ENCODE measurements at places on chromosomes 3 and 15.

GRCh38 chr3:109995377-109995776 is 658.0 kb upstream of the DPPA4 start:
- no peak for DNase-seq

- DNase-seq = no peak
Observed at GRCh38 chr15:77143616-77144015, 72.7 kb upstream of the TSPAN3 start.

DNA sequence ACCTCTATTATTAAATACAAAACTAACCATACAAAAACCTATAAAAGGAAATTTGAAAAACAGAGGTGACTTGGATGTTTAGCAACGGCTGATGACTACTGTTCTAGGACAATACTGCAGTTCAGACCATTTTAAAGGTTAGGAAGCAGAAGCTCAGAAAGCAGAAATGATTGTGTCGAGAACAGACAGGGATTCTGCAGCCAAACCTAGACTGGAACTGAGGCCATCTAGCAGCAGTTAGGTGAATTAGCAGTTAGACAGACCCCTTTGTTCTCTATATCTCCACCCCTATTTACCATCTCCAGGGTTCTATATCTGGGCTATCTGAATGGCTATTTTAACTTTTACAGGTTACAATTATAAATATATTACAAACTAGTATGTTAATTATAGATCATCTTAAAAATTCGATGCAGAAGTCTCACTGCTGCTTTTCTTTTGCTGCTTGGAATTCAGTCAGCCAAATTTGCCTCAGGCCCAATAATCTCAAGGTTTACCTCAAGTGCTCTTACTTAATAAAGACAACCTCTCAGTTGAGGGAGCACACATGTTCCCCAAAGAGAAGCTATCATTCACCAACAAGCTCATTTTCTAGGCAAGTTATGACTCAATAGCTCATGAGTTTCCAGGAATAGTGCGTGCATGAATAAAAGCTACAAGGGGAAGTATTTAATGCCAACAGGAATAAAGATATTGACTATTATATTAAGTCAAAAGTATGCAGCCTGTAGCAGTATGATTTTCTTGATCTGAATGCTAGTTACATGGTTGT is 9.3 kb upstream of the IL1RAP start:
- DNase-seq = no peak

GRCh38 chr3:11386465-11387113 is 114.4 kb downstream of the ATG7 start:
- no peak for DNase-seq

GRCh38 chr3:123595396-123596180 is 10.7 kb upstream of the HACD2 start:
- DNase-seq = no peak

DNA sequence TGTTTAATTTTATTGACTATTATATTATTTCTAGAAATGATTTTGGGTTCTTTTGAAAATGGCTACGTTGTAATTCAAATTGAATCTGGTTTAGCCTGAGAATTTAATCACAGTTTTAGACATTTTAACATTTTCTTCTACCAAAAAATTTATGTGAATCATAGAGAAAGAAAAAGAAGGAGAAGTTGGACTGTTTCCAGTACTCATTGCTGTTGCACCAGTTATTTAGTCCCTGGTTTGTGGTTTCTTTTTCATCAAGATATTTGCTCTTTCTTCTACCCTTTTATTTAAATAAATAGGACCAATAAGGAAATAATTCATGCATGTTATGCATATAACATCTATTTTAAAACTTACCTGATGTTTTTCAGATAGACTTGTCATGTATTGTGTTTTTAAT is 1337.1 kb downstream of the ROBO1 start:
- no peak for DNase-seq

DNA sequence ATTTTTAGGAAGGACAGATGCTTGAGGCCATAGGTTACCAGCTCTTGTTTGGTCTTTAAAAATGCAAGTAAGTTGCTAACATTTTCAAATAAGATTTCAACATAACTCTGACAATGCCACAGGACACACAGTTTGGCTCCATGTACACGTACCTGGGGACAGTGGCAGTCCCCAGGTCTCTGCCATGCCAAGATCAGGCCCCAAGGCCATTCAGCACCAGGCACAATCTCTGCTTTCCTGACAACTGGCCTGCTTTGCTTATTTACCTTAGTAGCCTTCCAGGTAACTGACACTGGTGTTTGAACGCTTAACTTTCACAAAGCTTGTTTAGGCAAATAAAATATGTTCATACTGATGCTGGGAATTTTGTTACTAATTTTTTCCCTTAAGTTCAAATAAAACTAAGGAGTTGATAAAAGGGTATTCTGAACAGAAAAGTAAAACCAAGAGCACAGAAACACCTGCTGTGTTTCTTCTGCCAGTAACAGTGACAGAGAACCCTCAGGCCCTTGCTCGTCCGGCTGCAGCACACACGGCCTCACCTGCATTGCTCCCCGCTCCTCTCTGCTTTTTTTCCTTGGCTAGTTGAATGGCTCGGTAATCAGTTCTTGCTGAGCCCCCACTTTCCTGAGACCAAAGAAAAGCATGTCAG is 16.5 kb downstream of the ZXDC start:
- DNase-seq = no peak

DNA sequence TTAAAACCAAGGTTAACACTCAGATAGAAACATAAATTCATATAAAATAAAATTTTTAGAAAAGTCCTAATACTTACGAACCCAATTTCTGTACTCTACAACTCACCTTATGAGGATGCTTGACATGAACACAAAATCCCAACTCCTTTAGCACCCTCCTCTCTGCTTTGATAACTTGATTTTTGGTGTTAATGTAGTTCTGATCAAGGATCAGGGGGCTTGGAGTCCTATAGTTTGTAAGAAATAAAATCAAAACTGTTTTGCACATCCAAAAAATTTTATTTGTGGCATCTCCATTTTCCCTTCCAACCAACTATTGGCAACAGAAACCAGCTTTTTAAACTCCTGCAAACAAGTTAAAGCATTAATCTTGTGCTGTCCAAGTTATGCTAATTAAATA is 7.0 kb downstream of the CCNL1 start:
- DNase-seq = no peak

DNA sequence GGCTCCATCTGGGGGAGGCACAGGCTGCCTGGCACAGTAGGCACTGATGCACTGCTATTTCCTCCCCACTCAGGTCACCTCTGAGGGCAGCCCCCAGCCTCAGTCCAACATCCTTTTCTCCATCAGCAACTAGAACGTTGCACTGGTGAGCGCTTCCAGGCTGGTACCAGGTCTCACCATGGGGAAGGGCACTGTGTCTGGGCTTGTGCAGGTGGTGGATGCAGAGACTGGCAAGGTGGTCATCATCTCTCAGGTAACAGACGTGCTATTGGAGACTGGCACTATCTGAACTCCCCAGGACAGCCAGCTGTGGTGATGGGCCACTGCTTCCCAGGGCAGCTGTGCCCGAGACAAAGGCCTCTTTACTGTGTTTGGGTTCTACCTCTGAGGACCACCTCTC is 8.3 kb upstream of the TXNRD3 start:
- DNase-seq = no peak

GRCh38 chr15:85559530-85559929 is 179.1 kb downstream of the AKAP13 start:
- no peak for DNase-seq

DNA sequence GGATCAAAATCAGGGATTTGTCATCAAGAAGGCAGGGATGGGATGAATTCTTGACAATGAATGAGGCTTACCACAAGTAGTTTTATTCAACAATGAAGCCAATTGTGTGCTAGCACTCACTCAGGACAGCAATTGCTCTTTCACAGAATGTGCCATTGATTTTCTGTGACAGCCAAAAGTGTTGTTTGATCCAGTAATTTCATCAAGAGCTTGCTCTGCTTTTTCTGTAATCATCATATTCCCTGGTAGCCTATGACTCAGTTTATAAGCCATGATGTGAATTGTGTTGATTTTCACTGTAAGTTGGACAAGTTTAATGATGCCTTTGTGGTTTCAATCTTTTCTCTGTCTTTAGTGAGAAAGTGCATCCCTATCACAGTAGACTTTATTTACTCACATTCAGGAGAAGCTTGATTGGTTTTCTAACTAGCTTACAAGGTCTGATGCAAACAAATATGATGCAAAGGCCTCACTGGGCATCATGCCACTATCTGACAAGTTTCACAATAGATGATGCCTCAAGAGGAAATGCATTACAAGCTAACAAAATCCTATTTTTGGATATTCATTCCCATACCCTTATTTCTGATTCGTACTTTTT is 13.6 kb upstream of the CSRNP1 start:
- no peak for DNase-seq

DNA sequence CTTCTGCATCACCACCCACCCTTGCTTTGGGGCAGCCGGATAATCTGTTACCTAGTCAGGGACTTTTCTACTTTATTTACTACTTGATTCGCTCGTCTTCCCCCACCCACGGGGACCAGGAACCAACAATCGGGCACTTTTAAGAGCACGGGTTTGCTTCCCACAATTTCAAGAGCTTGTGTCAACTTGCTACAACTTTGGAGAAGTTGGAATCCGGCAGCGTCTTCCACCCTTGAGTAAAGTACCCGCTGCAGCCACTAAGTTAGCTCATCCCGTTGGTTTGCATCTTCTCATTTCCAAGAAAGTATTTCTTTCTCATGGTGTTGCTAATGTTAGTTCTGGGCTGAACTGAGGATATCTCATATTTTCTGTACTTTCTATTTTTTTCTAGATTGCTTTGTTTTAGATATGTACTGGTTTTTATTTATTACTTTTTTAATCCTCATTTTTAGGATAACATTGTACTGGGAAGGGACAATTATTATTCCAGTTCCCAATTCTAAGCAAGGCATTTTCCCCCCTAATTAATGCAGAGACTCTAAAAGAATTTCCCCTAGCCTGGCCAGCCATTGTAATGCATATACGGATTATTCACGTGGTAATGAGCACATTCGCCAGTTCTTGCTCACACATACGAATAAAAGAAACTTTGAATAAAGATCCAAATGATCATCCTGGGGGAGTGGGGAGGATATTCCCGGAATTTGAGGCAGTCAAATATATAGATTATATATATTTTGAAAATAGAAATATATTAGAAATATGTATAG is 4.0 kb downstream of the SOX2 start:
- DNase-seq = no peak

GRCh38 chr15:67918205-67918861 is 78.5 kb upstream of the RNU6-1 start:
- DNase-seq = no peak

DNA sequence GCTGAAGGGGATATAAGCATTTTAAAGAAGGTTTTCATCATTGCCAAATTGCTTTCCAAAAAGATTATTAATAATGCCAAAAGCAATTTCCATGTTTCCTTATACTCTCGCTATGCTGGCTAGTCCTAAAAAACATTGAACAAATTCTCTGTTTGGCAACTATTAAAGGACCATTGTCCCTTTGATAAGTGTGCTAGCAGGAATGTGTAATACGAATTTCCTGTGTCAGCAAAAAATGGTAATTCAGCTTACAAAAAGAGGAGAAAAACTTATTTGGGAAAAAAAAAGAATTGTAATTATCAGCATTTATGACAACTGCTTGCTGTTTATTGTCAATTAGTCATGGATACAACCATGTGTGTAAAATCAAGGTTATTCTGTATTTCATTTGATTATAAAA is 138.6 kb downstream of the TBL1XR1 start:
- DNase-seq = no peak

- no peak for DNase-seq
Observed at GRCh38 chr3:117407317-117407716, 697.7 kb downstream of the TUSC7 start.

DNA sequence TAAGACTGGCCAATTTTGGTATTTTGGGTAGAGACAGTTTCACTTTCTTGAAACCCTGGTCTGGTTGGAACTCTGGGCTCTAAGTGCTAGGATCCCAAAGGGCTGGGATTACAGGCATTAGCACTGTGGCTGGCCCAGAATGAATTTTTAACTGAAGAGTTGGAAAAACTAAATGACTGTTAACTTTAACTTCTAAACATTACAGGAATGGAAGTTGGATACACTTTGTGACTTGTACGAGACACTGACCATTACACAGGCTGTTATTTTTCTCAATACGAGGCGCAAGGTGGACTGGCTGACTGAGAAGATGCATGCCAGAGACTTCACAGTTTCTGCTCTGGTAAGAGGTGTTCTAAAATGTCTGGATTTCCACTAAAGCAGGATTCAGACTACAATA is 3.5 kb downstream of the EIF4A2 start:
- DNase-seq = no peak
